ENCODE measurements at places on chromosomes 2 and 18. TPM values are rescaled to one million over a fixed set of nuclear protein-coding genes. Genes with fewer than 3 reads are reported as not detected.
A peak's percentile ranks its signal among the peaks of the same experiment; 100 is the strongest.

The ELOA2 gene
- total RNA-seq: not detected

The HAAO gene
- total RNA-seq: 15.7 TPM

The DTNA gene
- total RNA-seq: 30.5 TPM

DNA sequence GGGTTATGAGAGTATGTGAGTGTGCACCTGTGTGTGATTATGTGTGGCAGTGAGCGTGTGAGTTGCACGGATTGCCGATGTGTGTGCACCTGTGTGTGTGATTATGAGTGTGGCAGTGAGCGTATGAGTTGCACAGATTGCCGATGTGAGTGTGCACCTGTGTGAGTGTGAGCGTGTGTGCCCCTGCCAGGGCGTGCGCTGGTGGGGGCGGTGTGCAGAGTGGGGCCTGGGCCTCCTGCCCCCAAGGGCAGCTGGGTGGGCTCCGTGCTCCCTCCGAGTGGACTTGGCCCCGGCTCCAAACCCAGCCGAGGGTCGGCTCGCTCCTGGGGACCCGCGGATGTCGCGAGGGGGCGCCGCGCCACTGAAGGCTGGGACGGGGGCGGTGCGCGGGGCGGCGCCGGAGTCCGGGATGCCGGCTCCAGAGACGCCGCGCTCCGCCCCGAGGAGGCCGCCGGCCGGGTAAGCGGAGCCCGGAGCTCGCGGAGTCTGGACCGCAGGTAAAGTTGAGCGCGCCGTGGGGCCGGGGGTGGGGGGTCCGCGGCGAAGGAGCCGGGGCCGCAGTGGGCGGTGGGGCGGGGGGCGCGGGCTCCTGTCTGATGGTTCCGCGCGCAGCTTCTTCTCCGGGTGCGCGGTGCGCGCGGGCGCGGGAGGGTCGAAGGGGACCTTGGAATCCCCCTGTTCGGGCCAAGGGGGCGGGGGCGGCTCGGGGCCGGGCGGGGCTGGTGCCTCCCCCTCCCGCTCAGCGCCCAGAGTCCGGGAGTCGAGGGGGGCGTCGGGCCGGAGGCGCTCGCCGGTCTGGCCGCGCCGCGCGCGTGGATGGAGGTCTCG lies at the start of gene KCNG2:
TSS of gene KCNG2 (plus strand) at position 421 of the 828 bp plus-strand sequence. CDS start 65,730 bp downstream, outside the sequence.
- no peaks in the 10 kb centered on the region for H3K27me3 ChIP-seq
- peaks cover 24% of the 10 kb centered on the region for H3K4me1 ChIP-seq
- H3K27ac ChIP-seq: peak within 1 kb of the TSS; percentile 30
- H3K4me3 ChIP-seq: peak within 1 kb of the TSS; percentile 40
- peak; percentile 60 for DNase-seq
- no peaks in the 10 kb centered on the region for H3K36me3 ChIP-seq

- DNase-seq: no peak
- no peaks in the 10 kb centered on the region for H3K4me1 ChIP-seq
- no peak overlapping the region for H3K4me3 ChIP-seq
- no peaks in the 10 kb centered on the region for H3K36me3 ChIP-seq
- no peak overlapping the region for H3K27ac ChIP-seq
Observed at GRCh38 chr2:19911808-19912509, 10.2 kb upstream of the TTC32 start.

GRCh38 chr18:32771871-32772580 lies 797 bp downstream of the KLHL14 start:
- DNase-seq: peak; percentile 52
- no peak overlapping the region for H3K27ac ChIP-seq
- H3K36me3 ChIP-seq: no peaks in the 10 kb centered on the region

DNA sequence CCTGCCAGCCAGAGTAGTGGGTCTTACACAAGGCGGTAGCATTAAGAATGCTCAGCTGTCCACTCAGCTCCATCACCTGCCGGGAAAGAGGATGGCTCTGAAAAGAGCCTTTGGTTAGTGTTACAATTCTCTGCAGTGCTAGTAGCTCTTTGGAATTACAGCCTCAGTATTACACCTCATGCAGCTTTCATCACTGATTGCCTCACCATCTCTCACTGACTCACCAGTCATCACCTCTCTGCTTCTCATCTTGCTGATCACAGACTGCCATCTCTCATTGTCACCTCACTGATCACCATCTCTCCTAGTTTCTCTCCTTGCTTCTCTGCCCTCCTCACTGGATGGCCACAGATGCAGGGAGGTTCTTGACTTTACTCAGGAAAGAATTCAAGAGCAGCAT lies 573.5 kb upstream of the SETBP1 start:
- no peaks in the 10 kb centered on the region for H3K36me3 ChIP-seq
- H3K27me3 ChIP-seq: no peaks in the 10 kb centered on the region
- no peaks in the 10 kb centered on the region for H3K4me1 ChIP-seq
- H3K4me3 ChIP-seq: no peak overlapping the region
- H3K27ac ChIP-seq: no peak overlapping the region

The AMER3 gene
- total RNA-seq: 1.1 TPM

DNA sequence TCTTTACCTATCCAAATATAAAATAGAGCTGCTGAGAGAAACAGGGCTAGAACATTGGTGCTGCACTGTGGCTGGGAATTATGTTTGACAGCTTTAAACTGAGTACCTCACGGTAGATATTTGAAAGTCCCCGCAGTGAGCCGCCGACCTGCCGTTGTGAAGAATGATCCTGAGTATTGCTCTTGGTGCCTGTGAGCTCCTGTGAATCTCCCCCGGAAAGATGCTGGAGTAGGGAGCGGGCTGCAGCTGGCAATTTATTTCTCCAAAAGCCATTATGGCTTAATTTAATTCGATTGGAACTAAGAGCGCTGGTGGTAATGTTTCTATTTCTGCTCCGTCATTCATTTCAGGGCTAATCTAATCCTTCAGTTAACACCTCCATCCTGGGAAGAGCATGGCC lies 129.4 kb upstream of the TPO start:
- H3K27ac ChIP-seq: no peak overlapping the region
- H3K4me1 ChIP-seq: no peaks in the 10 kb centered on the region
- no peaks in the 10 kb centered on the region for H3K36me3 ChIP-seq
- no peak overlapping the region for H3K4me3 ChIP-seq
- H3K27me3 ChIP-seq: no peaks in the 10 kb centered on the region

The PECR gene
- total RNA-seq: 44.6 TPM

The UPP2 gene
- not detected for total RNA-seq

DNA sequence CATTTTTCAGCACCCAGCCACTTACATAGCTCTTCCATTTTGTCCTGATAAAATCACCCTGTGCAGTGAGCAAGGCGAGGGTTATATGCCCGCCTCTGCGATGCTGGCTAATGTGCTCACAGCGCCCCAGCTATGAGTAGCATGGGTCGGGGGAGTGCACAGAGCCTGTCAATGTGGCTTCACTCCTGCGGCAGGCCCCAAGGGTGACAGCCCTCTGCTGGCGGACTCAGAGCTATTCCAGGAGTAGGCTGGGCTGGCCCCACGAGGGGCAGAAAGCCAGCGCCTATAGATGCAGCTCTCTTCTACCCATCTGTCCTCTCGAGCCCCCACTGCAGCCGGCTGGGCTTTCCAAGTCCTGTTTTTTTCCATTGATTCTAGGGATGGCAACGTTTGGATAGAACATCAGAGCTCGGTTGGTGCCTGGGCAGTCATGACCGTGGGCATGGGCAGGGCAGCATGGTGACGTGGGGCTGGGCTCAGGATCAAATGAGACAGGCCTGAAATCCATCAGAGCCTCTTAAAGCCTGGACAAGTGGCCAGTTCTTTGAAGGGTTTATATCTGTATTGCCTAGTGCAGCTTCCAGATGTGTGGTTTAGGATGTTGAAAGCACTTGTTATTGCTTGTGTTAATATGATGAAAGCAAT lies 134.7 kb downstream of the MCFD2 start:
- no peaks in the 10 kb centered on the region for H3K36me3 ChIP-seq
- no peaks in the 10 kb centered on the region for H3K27me3 ChIP-seq
- peak overlapping the region; percentile 25 for H3K27ac ChIP-seq
- H3K4me1 ChIP-seq: no peaks in the 10 kb centered on the region
- no peak overlapping the region for H3K4me3 ChIP-seq
- no peak for DNase-seq

DNA sequence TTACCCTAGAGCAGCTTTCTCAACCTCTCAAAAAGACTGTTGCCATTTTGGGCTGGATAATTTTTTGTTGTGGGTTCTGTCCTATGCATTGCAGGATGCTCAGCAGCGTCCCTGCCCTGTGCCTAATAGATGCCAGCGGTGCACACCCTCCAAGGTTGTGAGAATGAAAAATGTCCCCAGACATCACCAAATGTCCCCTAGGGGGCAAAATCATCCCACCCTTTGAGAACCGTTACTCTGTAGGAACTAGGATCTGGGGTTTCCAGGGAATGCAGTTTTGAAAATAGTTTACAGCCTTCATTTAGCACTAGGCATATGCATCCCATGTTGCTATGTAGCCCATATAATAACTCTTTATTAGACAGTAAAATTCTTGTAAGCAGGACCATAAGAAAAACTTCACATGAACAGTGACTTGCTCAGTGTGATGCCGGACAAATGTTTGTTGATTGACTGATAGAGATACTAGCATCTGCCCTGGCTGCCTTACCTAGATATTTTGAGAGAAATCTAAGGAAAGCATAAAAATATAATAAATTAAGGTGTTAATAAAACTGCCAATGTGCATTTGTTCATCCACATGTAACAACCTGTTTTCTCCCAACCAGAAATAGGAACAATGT lies 79.2 kb upstream of the EPC2 start:
- H3K27me3 ChIP-seq: no peaks in the 10 kb centered on the region
- no peak for DNase-seq
- H3K36me3 ChIP-seq: no peaks in the 10 kb centered on the region
- no peak overlapping the region for H3K27ac ChIP-seq

DNA sequence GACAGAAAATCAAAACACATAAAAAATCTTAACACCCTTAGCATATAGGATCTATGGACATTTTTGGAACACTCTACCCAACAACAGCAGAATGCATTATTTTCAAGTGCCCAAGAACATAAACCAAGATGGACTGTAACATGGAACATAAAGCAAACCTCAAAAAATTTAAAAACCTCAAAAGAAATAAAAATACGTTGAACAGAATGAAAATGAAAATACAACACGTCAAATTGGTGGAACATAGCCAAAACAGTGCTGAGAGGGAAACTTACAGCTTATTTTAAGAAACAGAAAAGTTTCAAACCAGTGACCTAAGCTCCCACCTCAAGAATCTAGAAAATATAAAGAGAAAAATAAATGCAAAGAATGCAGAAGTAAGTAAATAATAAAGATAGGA lies 58.3 kb upstream of the BCL2L11 start:
- H3K36me3 ChIP-seq: no peaks in the 10 kb centered on the region
- H3K27ac ChIP-seq: no peak overlapping the region
- DNase-seq: no peak
- no peaks in the 10 kb centered on the region for H3K27me3 ChIP-seq
- no peaks in the 10 kb centered on the region for H3K4me1 ChIP-seq
- no peak overlapping the region for H3K4me3 ChIP-seq

All from Peyer's patch (tissue), 4 donors.